ENCODE measurements at places on chromosomes 2 and 18.
A peak's percentile ranks its signal among the peaks of the same experiment; 100 is the strongest.

- DNase-seq, result peak; percentile 56
Observed at GRCh38 chr2:98502556-98503335, 58.1 kb downstream of the INPP4A start.

DNA sequence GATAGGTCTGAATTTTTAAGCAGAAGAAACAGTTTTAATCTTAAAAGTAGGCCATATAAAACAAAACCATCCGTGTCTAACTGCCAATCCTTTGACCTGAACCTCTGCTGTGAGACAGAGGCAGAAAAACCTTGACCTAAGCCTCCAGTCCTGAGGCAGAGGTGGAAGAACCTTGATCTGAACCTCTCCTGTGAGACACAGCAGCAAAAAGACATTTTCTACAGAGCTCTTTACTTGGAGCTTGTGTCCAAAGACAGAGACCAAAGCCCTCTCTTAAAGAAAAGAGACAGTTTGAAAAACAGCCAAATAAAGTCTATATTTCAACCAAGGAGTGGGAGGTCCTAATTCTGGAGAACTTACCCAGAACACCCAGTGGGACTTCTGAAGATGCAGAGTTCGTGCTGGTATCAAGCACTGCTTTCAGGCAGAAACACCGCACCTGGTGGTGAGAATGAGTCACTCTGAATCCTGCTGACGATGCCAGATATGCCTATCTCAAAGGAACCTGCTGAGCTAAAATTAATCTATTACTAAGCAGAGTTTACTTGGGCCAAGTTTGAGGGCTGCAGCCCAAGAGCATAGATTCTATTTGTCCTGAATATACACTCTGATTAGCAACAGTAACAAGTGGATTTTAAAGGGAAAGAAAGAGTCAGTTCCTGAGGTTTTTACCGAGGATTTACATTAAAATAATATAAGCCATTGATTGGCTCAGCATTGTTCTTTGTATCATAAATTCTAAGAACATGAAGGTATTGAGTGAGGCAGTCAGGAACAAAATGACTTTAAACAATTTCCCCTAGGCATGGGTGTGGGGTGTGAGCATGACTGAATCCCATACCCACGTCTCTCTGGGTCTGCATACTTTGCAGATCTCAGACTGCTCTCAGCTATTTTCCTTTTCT is 806.4 kb downstream of the TRIB2 start:
- DNase-seq, result peak; percentile 1

DNA sequence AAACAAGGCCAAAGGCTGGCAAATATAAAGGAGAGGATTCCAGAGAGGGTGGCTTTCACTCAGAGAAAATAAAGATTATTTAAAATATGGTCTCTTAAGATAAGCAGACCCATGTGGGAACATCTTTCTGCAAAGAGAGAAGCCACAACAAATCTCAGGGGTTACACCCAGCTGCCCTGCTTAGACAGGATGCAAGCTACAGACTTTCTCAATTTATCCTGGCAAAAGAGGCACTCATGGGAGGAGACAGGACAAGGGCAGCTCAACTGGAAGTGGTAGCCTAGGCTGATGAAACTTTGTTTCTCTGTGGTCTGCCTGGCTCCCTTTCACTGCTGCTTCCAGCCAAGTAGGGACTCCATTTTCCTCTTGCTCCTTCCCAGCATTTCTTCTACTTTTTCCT is 25.9 kb upstream of the SULT1C4 start:
- DNase-seq, result peak; percentile 36

DNA sequence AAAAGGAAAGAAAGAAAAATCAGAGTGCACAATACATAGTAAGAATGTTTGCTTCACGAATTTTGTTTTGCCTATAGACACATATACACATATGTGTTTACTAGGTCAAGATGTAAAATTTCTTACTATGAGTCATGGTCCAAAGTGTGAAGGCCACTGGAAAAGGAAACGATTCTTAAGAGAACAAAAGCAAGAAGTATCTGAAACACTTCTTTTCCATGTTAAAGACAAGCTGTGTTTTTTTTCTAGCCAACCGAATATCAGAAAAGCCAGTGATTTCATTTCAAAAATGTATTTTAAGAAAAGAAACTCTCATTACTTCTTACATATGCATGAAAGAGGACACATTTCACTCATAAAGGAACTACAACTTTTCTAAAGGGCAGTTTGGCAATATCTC is 24.9 kb downstream of the PECR start:
- DNase-seq, result peak; percentile 22

- DNase-seq, result no peak
Observed at GRCh38 chr18:13067966-13068365, 76.8 kb downstream of the CEP192 start.

DNA sequence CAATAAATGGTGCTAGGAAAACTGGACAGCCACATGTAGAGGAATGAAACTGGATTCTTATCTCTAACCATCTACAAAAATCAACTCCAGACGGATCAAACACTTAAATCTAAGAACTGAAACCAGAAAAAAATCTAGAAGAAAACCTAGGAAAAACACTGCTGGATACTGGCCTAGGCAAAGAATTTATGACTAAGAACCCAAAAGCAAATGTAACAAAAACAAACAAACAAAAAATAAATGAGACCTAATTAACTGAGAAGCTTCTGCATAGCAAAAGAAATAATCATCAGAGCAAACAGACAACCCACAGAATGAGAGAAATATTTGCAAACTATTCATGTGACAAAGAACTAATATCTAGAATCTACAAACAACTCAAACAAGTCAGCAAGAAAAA is 314.0 kb upstream of the REV1 start:
- DNase-seq, result no peak

DNA sequence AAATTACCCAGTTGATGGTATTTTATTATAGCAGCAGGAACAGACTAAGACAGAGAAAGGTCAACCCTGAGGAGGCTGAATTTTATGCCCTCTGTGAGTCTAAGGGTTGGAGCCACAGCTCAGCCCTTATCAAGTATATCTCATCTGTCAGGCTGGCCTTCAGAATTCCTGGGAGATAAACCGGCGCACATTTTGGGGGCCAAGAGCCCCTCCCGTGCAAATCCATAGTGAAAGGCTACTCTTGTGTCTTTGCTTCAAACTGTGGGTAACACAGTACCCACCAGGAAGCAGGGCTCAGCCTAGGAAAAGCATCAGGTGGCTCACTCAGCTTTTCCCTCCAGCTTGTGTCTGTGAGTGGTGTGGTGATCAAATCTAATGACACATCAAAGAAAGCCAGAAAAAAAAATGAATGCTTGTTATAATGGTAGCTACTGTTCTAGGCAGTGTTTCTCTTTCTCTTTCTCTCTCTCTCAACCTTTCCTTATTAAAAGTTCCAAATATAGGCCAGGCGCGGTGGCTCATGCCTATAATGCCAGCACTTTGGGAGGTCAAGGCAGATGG is 25.0 kb upstream of the ASXL2 start:
- no peak for DNase-seq

DNA sequence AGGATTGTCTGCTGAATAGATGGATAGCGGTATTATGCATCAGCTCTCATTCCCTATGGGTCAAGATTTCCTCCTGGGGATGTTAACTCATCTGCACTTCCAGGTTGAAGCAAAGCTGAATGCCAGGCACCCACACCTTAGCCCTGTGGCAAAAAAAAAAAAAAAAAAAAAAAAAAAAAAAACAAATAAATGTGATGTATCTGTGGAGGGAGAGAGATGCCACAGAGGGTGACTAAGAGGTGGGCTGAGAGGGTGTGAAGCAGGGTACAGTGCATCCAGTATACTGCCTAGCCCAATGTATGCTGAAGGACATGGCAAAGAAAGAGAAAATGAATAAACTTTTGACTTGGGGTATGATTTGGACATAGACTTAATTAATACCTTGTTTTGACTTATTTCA is 91.4 kb downstream of the COPS8 start:
- DNase-seq, result no peak

DNA sequence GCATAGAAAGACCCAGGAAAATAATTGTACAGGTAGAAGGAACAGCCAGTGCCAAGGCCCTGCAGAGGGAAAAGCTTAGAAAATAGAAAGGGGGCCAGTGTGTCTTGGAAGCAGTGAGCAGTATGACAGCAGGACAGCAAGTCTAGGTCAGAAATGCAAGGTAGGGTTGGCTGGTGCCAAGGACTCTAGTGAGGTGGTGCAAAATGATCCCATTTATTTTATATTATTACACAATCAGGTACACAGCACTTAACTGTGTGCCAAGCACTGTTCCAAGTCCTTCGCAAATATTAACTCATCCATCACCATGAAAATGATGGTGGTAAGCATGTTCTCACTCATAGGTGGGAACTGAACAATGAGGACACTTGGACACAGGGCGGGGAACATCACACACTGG is 100.0 kb downstream of the AQP4 start:
- DNase-seq, result no peak

DNA sequence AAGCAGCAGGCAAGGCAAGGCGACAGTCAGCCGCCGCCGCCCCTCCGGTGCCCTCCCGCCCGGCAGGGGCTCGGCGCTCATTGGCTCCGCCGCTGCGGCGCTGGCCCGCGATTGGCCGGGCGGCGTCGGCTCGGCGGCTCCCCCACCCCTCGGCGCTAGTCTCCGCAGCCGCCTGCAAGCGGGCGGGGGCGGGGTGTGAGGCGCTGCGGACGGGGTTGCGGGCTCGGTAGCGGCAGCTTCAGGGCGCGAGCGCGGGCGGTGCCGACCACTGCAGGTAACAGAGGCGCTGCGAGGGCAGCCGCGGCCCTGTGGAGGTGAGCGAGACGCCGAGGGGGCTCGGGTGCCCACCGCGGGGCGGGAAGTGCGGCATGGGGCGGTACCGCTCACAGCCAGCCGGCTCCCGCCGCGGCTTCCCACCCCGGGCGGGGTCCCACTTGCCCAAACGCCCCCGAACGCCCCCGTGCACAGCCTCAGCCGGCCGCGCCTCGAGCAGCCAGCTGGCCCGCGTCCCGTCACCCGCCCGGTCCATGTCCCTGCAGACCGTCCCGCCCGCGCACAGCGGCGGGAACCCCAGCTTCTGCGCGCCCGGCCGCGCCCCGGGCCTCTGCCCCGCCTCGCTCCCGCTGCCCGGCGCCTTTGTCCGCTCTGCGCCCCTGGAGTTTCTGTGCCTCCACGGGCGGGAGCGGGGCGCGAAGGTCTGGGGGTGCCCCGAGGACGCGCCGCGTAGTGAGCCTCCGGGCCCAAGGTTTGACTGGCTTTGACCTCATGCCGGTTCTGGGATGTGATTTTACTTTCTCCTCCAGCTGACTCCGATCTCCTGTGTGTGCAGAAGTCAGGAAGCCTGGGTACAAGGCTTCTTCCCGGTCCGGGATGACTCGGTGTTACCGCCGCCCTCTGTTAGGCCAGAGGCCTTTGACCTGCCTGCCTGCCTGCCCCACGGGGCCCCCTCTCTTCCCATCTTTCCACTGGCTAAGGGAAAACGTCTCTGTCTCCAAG is at the start of gene SANBR:
Gene SANBR (plus strand): TSS at position 158 of the 996 bp plus-strand sequence. CDS start 4,480 bp downstream, outside the sequence.
- peak; percentile 77 for DNase-seq

GRCh38 chr18:11425211-11425610 is 184.2 kb upstream of the SLC35G4 start:
- no peak for DNase-seq

DNA sequence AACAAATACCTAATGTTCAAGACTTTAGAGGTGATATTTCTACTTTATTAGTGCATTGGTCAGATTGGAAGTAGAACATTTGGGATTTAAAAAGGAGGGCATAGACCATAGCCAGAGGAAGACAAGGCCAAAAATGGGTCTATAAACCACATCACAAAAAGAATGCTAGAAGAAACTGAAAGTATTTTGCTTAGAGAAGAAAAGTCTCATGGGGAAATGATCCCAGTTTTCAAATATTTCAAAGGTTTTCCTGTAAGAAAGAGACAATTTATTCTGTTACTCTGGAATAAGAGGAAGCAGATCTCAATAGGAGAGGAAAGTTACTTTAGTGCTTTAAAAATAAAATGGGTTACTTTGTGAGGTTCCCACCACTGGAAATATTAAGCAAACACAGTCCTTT is 341.4 kb downstream of the TNS1 start:
- no peak for DNase-seq

GRCh38 chr2:113230531-113230930 is 48.2 kb downstream of the PAX8 start:
- no peak for DNase-seq

DNA sequence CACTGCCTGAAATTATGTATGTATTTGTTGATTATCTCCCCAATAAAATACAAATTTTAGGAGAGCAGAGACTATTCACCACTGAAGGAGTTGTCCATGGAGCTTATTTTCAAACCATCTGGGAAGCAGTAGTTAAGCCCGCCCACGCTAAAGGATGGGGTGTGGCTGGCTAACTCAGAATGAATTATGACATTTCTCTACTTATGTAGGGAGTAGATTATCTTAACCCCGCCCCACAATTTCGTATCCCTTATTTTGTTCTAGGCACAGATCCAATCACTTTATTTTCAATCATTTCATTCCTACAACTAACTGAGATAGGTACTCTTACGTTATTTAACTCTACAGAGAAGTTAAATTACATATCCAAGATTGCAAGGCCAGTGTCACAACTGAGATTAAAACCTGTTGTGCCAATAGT is 1.4 kb upstream of the LAPTM4A start:
- DNase-seq, result peak; percentile 89

DNA sequence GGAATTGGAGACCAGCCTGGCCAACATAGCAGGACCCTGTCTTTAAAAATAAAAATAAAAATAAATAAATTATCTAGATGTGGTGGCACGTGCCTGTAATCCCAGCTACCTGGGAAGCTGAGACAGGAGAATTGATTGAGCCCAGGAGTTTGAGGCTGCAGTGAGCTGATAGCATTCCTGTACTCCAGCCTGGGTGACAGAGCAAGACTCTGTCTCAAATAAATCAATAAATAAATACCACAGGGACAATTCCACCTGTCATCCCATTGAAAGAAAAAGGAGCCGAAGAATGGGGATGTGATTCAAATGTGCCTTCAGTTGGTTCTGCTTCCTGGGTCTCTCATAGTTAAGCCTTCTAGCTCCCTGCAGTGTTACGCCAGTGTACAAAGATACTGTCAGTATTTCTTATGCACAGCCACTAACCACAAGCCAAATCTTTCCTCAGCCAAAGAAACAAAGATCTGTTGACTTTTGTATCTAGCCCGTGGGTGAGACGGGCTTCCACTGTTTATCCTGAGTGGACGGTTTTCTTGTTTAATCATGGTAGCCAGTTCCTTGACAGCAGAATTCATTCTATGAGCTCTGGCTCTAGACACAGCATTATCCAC is 12.6 kb downstream of the LGALSL start:
- peak; percentile 15 for DNase-seq

- no peak for DNase-seq
Observed at GRCh38 chr2:124482551-124482950, 457.5 kb downstream of the CNTNAP5 start.

GRCh38 chr2:240060977-240061591 is 7.8 kb upstream of the OR6B3 start:
- DNase-seq, result peak; percentile 80

- no peak for DNase-seq
Observed at GRCh38 chr2:208906330-208906729, 499.7 kb downstream of the PTH2R start.

GRCh38 chr2:44061876-44062275 is 66.1 kb upstream of the LRPPRC start:
- no peak for DNase-seq

GRCh38 chr2:69013840-69014821 is 1.2 kb downstream of the ANTXR1 start:
- DNase-seq, result peak; percentile 64

GRCh38 chr2:218295029-218295428 is 2.7 kb upstream of the TMBIM1 start:
- peak; percentile 19 for DNase-seq

GRCh38 chr2:191243154-191243553 is 2.0 kb upstream of the MYO1B start:
- no peak for DNase-seq
